Activated naive CD8-positive, alpha-beta T cell treated with anti-CD3 and anti-CD28 coated beads, Interleukin-2, amount 10 ng/mL, durations not matched to agents 7 days and 5 days (primary cell): ENCODE measurements at places on chromosomes 7 and 10. TPM values are rescaled to one million over a fixed set of nuclear protein-coding genes. Genes with fewer than 3 reads are reported as not detected.

DNA sequence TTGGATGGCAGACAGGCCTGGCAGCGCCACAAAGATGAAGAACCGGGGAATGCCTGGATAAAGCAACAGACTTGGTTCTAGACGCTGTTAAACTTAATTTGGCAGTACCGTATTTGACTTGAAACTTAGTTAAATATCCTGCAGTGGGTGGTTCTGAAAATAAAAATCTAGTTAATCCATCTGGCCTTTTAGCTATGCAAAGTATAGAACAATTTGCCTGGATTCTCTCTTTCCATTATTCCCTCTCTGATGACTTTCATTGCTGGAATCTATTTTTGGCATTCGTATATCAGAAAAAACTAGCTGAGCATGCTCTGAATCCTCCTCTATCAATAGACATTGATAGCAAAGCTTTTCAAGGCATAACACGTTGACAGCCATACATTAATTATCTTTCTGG is 203.6 kb downstream of the MACC1 start:
- no peak for DNase-seq
- H3K4me3 ChIP-seq: no peak overlapping the region
- H3K4me1 ChIP-seq: no peaks in the 10 kb centered on the region

- no peak overlapping the region for H3K4me3 ChIP-seq
- peaks cover 20% of the 10 kb centered on the region for H3K36me3 ChIP-seq
- H3K27me3 ChIP-seq: no peaks in the 10 kb centered on the region
Measured at GRCh38 chr10:17219024-17219423, 9.0 kb upstream of the VIM start.

DNA sequence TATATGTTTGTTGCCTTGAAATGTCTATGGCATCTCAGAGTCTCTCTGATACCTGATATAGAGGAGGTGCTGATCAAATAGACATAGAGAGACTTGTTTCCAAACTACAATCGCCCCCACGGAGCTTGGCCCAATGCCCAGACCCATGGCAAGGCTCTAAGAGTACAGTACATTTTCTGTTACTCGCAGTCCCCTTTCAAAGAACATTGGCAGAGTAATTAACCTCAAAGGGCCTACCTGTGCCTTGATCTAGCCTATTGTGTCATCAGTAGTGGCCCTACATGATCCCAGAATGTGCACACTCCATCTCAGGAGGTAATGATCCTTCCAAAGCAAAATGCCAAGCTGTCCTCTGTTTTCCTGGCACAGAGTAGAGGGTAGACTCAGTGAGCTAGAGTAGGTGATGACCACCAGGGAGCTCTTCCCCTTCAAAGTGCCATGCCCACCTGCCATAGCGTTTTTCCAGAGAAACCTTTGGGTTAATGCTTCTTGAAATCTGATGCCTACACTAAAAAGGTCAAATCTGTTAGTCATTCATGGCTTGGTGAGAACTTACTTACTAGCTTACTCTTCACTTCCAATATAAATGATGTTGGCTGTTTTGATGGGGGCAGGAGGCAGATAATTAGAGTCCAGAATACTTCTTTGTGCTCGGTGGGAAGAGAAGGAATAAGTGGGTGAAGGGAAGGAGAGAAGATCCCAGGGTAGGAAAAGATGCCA is 41.2 kb upstream of the ACSL5 start:
- DNase-seq: no peak
- H3K27me3 ChIP-seq: peaks cover 11% of the 10 kb centered on the region

DNA sequence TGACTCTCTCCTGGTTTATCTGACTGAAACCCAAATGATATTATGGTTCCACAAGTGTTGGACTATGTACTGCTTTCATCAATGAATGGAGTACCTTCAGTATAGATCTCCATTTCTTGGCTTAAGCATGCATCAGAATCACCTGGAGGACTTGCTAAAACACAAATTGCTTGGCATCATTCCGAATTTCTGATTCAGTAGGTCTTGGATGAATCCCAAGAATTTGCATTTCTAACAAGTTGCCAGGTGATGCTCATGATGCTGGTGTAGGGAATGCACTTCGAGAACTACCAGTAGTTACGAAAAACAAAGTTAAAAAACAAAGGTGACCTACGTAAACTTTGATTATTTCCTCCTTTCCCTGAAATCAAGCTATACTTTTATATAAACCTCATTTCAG is 119.0 kb upstream of the FEZF1 start:
- no peak for DNase-seq
- no peak overlapping the region for H3K27ac ChIP-seq
- H3K4me1 ChIP-seq: no peaks in the 10 kb centered on the region
- H3K27me3 ChIP-seq: no peaks in the 10 kb centered on the region
- no peak overlapping the region for H3K4me3 ChIP-seq

DNA sequence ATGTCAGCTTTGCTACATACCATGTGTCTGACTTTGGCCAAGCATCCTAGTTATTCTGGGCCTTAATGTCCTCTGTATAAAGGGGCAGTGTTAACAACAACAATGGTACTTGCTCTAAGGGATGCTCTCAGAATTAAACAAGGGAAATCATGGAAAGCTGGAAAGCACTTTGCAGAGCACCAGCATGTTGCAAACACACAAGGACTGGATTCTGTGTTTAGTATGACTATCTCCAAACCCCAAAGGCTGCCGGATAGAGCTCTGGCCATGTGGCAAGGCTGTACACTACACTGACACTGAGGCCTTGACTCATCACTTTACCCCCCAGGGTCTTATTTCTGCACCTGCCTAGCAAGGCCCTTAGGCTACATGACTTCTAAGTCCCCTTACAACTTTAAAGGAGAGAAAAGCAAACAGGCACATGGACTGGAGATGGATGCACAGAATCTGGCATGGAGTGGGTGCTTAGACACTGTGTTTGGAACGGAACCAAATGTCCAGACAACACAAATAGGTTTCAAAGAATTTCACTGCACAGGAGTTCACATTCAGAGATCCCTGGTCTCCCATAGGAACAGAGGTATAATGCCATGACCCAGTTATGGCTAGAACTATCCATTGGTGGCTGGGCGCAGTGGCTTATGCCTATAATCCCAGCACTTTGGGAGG is 74.6 kb downstream of the FAM13C start:
- no peaks in the 10 kb centered on the region for H3K36me3 ChIP-seq
- H3K4me3 ChIP-seq: no peak overlapping the region
- no peaks in the 10 kb centered on the region for H3K4me1 ChIP-seq
- H3K27me3 ChIP-seq: no peaks in the 10 kb centered on the region
- no peak overlapping the region for H3K27ac ChIP-seq
- no peak for DNase-seq

GRCh38 chr7:133819695-133820094 is 307.4 kb upstream of the LRGUK start:
- H3K36me3 ChIP-seq: peaks cover 23% of the 10 kb centered on the region
- DNase-seq: no peak
- H3K4me1 ChIP-seq: peaks cover 4% of the 10 kb centered on the region
- no peak overlapping the region for H3K27ac ChIP-seq

GRCh38 chr10:96462606-96463151 is 51.0 kb downstream of the TLL2 start:
- no peak for DNase-seq
- no peak overlapping the region for H3K4me3 ChIP-seq
- H3K4me1 ChIP-seq: no peaks in the 10 kb centered on the region
- H3K36me3 ChIP-seq: no peaks in the 10 kb centered on the region
- no peak overlapping the region for H3K27ac ChIP-seq
- peaks cover 17% of the 10 kb centered on the region for H3K27me3 ChIP-seq

DNA sequence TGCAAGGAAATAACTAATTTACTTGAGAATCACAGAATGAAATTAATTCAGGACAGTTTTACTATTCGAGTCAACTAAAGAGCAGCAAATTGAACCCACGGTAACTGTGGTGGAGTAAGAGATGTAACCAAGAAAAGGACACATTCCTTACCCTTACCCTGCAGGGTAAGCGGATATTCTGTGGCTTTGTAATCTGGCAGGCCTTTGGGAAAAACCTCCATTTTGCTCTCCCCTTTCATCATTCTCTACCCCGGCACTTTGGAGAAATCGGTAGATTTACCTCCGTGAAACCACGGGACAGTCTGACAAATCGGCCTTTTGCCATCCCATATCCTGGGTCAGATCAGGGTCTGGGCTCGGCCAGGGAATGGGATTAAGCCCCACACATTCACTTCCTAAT is 18.4 kb downstream of the RCC1L start:
- H3K36me3 ChIP-seq: peaks cover 25% of the 10 kb centered on the region
- no peak overlapping the region for H3K27ac ChIP-seq
- no peak for DNase-seq

- H3K27me3 ChIP-seq: no peaks in the 10 kb centered on the region
- no peaks in the 10 kb centered on the region for H3K4me1 ChIP-seq
Measured at GRCh38 chr7:80517282-80517747, 5.5 kb upstream of the GNAT3 start.

Gene COG5
- total RNA-seq: 56.2 TPM

Gene ANLN
- total RNA-seq: 57.7 TPM

Gene RBP3
- not detected for total RNA-seq
